ENCODE measurements at places on chromosomes 7 and 10.
A peak's percentile ranks its signal among the peaks of the same experiment; 100 is the strongest.

- peak; percentile 72 for DNase-seq
Observed at GRCh38 chr10:17665747-17666146, 21.8 kb downstream of the STAM start.

GRCh38 chr10:12235116-12235694, 39.2 kb downstream of the CDC123 start:
- DNase-seq, result no peak

- DNase-seq, result no peak
Observed at GRCh38 chr7:150910996-150911422, 58.7 kb downstream of the AOC1 start.

- no peak for DNase-seq
Observed at GRCh38 chr7:41133690-41134299, 569.1 kb downstream of the INHBA start.

DNA sequence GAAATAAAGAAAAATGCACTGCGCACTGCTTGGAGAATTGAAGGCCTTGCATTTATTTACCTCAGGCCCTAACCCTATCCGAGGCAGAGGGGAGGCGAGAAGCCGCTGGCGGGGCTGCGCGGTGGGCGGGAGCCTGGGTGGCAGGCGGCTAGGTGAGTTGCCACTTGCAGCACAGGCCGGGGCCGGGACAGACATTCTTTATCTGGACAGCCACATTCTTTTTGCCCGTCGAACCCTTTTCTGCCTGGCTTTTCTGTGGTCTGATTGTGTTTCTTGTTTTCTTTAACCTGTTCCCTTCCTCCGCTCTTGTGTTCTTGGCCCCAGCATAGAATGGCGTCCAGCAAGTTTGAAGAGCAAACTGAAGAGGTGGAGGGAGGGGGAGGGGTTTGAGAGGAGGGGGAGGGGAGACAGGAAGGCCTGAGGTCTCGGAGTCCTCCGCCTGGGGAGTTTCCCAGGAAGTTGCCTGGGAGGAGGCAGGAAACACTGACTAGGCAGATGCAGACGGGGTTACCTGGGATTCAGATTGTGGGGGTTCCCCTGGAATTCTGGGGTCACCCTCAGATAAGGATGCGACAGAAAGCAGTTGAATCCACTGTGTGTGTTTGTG, 5.1 kb downstream of the SHH start:
- DNase-seq, result peak; percentile 41

DNA sequence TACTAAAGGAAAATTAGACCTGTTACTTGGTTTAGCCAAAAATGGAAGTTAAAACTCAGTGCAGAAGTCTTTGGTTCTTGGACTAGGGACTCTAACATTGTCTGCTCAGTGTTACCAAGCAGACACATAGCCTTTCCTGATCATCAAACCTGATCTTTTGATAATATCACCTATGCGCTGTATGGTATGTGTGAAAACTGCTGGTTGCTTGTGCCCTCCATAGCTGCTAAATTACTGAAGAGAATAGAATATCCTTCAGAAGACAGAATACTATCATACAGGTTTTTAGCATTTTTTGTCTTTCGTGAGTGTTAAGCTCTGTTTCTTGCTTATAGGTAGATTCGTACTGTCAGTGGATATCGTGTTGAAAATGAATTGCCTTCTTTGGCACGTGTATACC, 68.7 kb downstream of the ST7 start:
- no peak for DNase-seq

GRCh38 chr7:106417273-106417902, 132.6 kb upstream of the NAMPT start:
- peak; percentile 77 for DNase-seq

GRCh38 chr7:13198727-13199126, 511.3 kb downstream of the ARL4A start:
- no peak for DNase-seq

DNA sequence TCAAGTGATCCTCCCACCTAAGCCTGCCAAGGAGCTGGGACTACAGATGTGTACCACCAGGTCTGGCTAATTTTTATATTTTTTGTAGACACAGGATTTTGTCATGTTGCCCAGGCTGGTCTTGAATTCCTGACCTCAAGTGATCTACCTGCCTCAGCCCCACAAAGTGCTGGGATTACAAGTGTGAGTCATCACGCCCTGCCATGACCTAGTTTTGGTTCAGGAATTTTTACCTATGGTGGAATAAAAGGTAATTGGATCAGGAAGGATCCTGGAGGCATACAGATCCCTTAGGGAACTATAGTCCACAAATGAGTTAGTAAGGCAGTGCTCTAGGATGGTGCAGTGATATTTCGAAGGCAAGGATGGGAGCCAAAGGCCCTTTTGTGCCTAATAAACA, 717.9 kb downstream of the PHTF2 start:
- DNase-seq, result peak; percentile 24

GRCh38 chr7:17546592-17546991, 248.1 kb downstream of the AHR start:
- no peak for DNase-seq
